ENCODE measurements at places on chromosomes 2 and 18.

DNA sequence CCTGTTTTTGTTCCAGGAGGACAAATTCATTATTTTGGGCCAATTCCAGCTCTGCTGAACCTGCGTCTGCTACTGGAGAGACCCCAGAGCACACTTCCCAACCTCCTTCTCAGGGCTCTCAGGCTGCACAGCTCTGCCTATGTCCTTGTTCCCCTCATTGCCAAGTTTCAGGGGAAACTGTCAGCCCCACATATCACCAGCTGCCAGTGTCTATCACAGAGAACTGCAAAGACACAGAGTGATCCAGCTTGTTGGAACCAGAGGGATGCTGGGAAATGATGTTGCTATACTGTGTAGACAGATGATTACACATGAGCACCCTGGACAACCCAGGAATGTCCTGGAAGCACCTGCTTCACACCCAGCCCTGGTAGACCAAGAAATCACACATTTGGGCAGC is 67.4 kb upstream of the TMEM247 start:
- no peak for DNase-seq

DNA sequence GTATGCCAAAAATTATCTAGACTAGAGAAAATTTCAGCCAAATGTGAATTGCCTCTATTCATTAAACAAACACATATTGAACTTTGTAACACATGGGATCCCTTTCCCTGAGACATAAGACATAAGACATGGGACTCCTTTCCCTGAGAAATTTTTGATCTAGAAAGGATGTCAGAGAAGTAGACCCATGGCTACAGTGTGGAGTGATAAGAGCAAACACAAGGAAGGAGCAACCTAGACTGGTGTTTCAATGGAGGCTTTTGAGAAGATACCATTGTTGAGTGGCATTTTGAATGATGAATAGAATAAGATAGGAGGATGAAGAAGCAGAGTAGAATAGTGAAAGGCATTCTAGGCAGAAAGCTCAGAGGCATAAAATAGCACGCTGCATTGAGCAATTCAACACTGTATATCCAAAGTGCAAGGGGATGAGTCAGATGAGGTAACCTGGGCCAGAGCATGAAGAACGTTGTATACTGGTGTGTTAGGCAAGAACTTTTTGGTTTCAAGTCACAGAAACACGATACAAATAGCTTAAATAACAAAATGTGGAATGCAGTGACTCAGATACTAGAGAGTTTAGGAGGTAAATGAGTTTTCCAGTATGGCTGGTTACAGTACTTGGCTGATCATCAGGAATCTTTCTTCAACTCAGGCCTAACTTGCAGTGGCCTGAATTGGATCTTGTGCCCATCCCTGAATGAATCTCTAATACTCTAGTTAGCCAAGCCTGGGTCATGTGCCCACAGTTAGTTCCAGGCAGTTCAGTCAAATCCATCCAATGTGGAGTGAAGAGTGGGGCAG is 129.8 kb upstream of the TANK start:
- DNase-seq: no peak

- no peak for DNase-seq
Measured at GRCh38 chr2:74104839-74105238, 42.9 kb downstream of the BOLA3 start.

DNA sequence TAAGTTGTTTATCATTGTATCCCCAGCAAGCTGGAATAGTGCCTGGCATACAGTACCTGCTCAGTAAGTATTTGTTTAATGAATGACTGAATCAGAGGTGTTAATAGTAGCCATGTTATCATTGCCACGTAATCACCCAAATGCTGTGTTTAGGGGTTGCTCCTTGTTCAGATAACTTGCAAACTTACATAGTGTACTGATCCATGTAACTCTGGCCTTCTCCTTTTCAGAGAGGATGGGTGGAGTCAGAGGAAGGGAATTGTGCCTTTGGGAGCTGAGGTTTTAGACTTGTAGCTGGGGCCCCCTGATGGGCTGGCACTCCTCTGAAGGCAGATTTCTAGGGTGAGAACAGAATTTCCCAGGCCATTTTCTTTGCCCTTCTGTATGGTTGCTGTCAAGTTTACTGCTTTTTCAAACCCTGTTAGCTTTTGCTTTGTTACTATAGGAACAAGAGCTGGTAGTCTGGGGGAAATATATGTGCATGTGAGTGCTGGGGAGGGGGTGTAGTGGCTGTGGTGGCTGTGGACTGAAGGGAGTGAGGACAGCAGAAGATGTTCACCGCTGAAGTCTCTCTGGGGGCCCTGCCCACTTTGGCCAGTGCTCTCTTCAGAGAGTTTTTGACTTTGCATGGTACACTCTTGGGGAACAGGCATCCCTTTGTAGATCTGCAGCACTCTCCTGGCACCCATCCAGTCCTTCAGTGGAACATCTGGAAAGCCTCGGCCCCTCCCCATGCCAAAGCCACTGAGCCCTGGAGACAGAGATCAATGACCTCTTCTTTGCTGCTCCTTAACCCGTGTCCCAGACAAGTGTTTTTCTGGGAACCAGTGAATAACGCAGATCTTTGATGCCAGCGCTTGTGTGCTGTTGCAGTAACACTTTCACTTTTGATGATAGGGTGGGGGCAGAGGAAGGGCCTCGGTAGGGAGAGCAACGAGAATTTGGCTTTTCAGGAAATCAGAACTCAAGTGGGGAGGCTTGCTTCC is 209.0 kb downstream of the PRKCE start:
- DNase-seq: no peak

DNA sequence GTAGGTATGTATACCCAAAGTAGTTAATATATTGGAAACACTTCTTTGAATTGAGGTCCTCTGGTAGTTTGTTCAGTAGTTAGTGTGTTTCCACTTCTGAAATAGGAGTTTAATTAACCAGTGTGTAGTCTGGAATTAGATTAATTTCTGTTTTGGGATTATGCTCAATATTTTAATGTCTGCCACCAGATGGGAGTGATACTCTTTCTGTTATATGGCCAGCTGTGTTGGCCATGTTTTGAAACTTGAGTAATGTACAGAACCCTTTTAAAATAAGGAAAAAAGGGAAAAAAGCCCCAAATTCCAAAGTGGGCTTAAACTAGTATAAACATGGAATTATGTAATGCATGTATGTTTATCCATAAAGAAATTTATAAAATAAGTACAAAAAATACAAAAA is 147.7 kb downstream of the CTNNA2 start:
- DNase-seq: no peak

- DNase-seq: no peak
Measured at GRCh38 chr2:27735263-27735904, 36.1 kb upstream of the MRPL33 start.

DNA sequence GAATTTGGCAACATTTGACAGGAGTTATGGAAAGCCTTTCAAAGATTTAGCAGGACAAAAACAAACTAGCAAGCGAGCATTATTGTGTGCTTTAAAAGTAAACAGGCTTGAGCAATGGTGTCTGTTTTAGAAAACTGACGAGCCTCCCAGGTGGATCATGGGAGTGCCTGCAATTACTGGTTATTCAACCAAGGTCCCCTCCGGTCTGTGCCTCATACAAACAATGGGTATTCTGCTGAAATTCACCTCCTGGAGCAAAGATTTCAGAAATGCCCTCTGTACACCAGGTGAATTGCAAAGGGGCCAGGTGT is 22.4 kb downstream of the RTP5 start:
- no peak for DNase-seq

DNA sequence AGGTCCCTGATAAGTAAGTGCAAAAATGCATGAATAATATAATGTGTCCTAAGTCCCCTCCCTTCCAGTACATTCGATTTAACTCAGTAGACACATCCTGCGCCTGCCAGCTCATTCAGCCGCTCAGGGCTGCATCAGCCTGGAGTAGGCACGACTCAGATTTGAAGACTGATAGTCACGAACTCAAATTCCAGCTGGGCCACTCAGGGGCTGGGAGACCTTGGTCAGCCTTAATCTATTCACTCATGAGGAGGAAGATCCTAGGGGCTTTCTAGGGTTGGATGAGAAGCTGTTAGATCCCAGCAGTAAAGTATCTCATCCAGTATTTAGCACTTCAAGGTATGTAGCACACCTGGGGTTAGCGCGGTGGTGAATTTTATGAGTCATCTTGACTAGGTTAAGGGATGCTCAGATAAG is 98.9 kb upstream of the ODC1 start:
- no peak for DNase-seq

GRCh38 chr2:98487806-98488189 is 43.1 kb downstream of the INPP4A start:
- no peak for DNase-seq

DNA sequence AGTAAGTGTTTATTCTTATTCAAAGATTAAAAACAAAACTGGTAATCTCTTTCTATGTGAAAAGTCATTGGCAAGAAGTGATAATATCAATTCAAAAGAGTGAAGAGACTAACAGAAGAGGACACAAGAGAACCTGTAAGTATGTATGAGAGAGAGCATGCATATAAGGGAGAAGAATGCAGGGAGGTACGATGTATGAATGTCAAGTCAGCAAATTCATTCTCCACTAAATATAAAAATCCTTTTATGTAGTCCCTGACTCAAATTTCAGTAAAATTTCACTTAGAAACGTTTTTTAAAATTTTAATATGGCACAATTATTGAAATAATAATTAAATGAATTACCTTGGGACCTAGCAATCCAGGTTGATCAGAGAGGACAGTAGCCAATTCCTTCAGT is 55.3 kb downstream of the NCKAP1 start:
- no peak for DNase-seq

DNA sequence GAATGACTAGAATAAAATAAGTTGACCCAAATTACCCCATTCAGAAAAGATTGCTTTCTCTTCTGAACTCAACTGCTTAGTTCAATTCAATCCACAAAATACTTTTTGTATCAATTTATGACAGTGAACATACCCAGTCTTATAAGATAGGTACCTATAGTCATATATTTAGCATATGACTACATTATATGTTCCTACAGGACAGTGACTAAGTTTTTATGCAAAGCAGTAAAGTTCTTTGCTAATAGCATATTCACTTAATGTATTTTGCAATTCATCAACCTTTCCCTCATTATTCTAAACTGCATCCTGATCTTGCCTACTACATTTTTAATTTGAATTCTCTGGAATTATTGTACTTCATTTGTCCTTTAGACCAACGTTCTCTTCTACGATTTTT is 30.3 kb upstream of the C2orf15 start:
- no peak for DNase-seq

DNA sequence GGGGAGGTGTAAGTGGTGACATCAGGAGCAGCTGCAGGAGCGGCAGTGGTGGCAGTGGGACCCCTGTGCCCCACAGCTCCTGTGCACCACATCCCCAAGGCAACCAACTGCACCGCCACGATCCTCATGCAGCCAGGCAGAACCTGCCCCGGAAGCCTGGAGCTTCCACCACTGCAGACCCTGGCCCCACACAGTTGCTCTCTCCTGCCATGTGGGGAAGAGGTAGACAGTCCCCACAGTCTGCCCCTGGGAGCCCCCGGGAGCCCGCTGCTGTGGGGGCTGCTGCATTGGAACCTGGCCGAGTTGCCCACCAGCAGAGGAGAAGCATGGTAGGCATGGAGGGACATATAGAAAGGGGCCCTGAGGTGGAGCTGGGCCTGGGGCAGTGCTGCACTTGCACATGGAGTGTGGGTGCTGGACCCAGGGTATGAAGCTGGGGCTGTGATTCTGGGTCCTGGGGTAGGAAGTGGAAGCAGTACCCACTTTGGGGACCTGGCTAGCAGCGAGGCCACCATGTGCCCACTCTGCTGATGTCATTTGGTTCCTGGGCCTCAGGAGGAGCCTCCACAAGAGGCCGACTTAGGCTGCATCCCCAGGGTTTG is 623.3 kb upstream of the LRRTM4 start:
- DNase-seq: no peak

GRCh38 chr2:166388481-166389070 is 12.8 kb upstream of the SCN9A start:
- no peak for DNase-seq

DNA sequence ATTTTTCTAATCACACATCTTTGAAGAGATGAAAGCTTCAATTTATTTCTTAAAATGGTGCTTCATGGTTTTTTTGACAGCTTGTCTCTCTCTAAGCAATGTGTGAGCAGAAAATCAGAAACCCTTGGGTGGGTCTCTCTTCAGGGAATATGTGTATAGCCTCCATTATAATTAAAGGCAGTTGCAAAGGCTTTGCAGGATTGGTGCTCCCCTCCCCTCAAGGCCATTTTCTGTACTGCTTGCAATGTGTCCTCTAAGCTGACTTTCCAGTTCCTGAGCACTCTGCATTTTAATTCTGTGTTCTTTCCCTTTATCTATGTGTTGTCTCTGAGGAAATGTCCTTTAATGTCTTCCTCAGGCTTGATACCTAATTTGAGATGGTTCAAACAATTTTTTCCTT is 172.6 kb downstream of the DPP4 start:
- DNase-seq: no peak

- DNase-seq: no peak
Measured at GRCh38 chr2:240963868-240964703, 34.3 kb upstream of the SNED1 start.

GRCh38 chr2:107418708-107419107 is 408.0 kb upstream of the RGPD4 start:
- no peak for DNase-seq

DNA sequence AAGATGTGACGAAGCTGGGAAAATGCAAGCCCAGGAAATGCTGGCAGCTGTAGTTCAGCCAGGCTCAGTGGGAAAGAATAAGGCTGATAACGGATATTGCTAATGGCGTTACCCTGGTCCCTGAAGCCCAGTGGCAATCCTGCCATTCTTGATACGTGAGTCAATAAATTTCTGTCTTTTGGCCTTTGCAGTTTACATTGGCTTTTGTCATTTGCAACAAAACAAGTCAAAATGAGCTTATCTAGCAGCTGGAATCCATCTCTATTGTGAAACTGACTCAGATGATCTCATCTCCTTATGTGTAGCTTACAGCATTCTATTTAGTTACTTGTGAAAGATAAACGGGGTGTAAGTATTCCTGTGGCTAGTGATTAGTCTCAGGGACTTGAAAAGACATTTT is 43.8 kb downstream of the ARL6IP6 start:
- no peak for DNase-seq

DNA sequence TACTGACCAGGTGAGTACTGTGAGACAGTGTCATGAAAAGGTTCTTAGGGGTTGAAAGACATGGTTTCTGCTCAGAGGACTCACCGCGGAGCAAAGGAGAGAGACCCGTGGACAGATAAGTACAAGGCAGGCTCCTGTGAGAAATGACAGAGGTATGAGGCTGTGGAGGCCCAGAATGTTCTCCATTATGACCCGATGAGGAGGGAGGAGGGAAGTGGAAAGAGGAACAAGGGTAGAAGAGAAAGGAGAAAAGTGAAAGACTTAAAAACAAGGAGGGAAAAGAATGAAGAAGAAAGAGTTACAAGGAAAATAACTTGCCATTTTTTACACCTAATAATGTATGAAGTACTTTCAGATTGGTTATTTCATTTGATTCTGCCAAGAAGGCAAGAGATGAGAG is 29.8 kb downstream of the MAPRE3 start:
- DNase-seq: no peak
